ENCODE measurements at places on chromosomes 7 and 10.

- no peak for DNase-seq
Measured at GRCh38 chr10:61284222-61284890, 168.8 kb downstream of the TMEM26 start.

GRCh38 chr7:143367972-143368371, 5.5 kb upstream of the FAM131B start:
- DNase-seq, result no peak

GRCh38 chr7:30330134-30331111, 46.0 kb downstream of the ZNRF2 start:
- DNase-seq, result no peak

DNA sequence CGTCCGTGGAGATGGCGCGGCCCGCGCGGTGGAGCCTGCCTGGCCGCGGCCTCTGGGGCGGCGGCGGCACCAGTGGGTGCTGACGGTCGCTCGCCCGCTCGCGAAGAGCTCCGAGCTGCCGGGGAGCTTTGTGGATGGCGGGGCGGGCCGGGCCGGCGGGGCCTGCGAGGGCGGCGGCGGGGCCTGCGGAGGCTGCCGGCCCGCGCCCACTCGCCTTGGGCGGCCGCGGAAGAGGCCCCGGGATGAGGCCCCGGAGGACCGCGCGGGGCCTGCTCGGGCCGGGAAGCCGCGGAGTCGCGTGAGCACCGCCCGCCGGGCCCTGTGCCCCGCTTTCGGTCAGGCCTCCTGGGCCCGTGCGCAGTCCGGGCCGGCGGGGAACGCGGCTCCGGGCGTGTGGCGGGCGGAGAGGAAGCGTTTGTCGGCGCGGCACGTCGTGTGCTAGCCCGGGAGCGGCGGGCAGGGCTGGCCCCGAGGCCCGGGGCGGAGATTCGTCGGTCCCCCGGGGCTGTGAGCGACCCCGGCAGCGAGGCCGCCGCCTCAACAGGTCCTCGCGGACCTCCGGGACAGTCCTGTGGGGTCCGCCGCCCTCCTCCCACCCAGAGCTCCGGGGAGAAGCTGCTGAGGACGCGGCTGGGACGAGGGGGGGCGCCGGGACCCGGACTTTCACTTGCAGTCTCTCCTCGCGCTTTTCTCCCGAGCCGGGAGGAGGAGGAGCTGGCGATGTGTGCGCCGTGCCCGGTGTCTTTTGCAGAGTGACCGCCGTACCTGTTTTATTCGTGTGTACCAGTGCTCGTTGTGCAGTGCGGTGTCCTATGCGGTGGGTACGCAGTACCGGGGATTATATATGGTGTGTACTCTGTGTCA, 578 bp downstream of the ZMYND11 start:
- peak; percentile 42 for DNase-seq

DNA sequence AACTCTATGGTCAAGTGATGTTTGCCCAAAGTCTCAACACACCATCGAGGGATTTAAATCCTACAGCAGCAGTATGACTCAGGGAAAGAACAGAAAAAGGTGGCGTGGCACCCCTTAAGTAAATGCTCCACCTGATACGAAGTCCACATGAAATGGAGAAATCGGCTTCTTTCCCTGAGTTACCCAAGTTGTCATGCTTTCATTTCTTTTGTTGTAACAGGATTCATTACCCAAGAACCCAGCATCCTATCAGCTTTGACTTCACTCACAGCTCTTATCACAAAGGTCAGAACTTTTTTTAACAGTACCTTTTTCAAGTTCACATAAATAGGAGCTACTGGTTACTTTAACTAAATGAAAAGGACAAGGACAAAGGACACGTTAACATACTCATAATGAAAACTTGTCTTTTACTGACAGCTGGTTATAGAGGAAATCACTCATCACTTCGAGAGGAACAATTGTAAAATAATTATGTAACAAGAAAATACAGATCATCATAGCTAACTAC, 219.8 kb upstream of the FRMD4A start:
- DNase-seq, result no peak

GRCh38 chr10:13924040-13924725, 337.4 kb downstream of the PRPF18 start:
- no peak for DNase-seq

- DNase-seq, result no peak
Measured at GRCh38 chr10:15871823-15872222, 11.5 kb upstream of the MINDY3 start.

- DNase-seq, result peak; percentile 51
Measured at GRCh38 chr10:110783509-110784107, 88.1 kb upstream of the PDCD4 start.

GRCh38 chr10:50397312-50398140, 146.2 kb upstream of the ASAH2 start:
- no peak for DNase-seq

- no peak for DNase-seq
Measured at GRCh38 chr10:42618424-42618823, 19.9 kb downstream of the ZNF33B start.

- no peak for DNase-seq
Measured at GRCh38 chr10:88336334-88336733, 246.8 kb downstream of the RNLS start.

DNA sequence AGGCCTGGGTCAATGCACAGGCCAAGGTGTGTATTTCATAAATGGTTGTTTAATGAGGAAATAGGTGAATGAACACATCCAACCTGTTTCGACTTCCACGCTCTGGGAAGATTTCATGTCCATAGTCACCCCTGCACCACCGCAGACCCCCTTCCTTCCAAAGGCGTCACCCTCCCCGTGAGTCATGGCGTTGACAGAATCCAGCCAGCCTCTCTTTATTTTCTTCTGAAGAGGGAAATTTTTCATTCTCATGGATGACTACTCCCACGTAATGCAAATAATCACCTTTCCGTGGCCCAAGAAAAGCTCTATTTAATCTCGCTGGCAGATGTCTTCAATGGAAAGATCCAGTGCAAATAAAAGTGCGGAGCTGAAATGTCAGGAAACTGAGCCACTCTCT, 75.3 kb upstream of the FOXK1 start:
- DNase-seq, result no peak

GRCh38 chr7:159019111-159019510, 125.6 kb downstream of the VIPR2 start:
- DNase-seq, result no peak

DNA sequence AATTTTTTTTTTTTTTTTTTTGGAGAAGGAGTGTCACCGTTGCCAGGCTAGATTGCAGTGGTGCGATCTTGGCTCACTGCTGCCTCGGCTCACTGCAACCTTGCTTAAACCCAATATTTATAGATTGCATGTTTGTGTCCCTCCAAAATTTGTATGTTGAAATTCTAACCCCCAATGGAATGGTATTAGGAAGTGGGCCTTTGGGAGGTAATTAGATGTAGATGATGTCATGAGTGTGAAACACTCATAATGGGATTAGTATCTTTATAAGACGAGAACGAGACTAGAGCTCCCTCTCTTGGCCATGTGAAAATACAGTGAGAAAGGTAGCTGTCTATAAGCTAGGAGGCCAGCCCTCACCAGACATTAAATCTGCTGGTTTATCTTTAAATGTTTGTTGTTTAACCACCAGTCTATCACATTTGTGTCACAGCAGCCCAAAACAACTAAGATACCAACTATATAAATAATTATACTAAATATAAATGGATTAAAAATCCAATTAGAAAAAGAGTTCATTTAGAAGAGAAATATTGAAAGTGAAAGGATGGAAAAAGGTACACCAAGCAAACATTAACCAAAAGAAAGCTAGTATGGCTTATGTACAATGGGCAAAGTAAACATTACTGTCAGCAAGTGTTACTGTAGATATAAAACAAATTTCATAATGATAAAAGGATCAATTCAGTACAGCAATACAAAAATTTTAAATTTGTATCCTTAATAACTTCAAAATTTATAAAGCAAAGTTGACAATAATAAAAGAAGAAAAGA, 9.3 kb downstream of the TCAF1 start:
- DNase-seq, result no peak

GRCh38 chr10:80670774-80671173, 133.1 kb downstream of the SH2D4B start:
- no peak for DNase-seq

GRCh38 chr10:77027576-77027975, 610.0 kb downstream of the KCNMA1 start:
- no peak for DNase-seq

DNA sequence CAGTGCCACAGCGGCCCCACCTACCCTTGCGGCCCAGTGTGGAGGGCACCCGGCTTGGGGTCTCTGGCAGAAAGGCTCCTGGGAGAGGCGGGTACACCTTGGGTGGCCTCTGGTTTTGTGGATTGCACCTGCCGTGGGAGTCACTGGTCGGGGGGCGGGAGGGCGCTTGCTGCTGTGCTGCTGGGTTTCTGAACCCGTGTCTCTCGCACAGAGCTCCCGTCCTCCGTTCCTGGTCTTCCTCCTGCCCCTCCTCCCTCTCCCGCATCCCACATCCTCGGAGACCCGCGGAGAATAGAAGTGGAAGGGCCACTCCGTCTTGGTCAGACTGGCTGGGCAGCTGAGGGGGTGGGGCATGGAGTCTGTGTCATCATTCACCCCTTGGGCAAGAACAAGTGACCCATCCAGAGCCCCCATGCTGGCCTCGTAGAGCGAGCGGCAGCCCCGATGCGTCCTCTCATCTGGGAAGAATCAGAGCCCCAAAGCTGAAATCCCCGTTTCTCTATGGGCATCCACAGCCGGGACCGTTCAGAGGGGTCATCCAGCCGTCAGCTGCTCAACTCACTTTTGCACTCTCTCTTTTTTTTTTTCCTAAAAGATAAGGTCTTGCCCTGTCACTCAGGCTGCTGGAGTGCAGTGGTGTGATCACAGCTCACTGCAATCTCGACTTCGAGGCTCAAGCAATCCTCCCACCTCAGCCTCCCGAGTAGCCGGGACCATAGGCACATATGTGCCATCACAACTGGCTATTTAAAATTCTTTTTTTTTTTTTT, 4.0 kb downstream of the MAFK start:
- DNase-seq, result no peak

GRCh38 chr7:49023345-49024328, 99.3 kb downstream of the CDC14C start:
- DNase-seq, result no peak

GRCh38 chr10:71648254-71648932, 71.2 kb downstream of the C10orf105 start:
- DNase-seq, result no peak

GRCh38 chr7:23333671-23334246, 34.6 kb downstream of the MALSU1 start:
- no peak for DNase-seq

- DNase-seq, result no peak
Measured at GRCh38 chr10:72098301-72098835, 10.0 kb upstream of the SPOCK2 start.

GRCh38 chr10:23419655-23420329, 19.1 kb upstream of the OTUD1 start:
- DNase-seq, result no peak

- no peak for DNase-seq
Measured at GRCh38 chr7:117873310-117874190, at the start of gene CTTNBP2. Gene CTTNBP2 (minus strand): TSS chr7:117873441. CDS start chr7:117873415, 26 bp downstream.

DNA sequence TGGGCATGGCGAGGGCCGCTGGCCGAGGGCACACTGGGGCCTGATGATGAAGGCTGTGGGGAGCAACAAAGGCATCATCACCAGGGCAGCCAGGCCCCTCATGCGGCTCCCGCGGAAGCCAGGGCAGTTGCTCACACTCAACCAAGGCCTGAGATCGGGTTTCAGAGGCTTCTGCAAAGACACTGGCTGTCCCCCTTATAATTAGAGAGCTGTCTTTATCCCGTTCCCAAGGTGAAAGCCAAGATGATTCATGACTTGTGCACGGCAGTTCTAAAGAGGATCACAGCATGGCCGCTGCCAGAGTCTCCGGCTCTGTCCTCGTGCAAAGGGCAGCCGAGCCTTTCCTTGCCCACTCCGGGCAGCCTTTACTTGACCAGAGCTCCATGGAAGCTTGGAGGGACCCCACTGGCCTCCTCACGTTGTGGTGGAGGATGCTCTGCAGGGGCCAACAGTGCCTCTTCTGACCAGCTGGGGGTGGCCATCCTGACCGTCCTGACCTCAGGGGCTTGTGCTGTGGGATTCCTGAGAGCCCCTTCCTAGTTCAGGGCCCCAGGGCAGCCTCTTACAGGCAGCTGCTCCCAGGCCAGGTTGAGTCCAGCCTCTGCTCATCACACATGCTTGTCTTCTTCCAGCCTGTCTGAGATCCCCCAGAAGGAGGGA, 82.3 kb downstream of the PRKAG2 start:
- no peak for DNase-seq

GRCh38 chr7:150849204-150849775, 3.0 kb upstream of the AOC1 start:
- DNase-seq, result no peak

- DNase-seq, result no peak
Measured at GRCh38 chr7:18338910-18339523, 156.5 kb upstream of the HDAC9 start.

GRCh38 chr10:6328699-6329423, 126.1 kb downstream of the PFKFB3 start:
- DNase-seq, result no peak

DNA sequence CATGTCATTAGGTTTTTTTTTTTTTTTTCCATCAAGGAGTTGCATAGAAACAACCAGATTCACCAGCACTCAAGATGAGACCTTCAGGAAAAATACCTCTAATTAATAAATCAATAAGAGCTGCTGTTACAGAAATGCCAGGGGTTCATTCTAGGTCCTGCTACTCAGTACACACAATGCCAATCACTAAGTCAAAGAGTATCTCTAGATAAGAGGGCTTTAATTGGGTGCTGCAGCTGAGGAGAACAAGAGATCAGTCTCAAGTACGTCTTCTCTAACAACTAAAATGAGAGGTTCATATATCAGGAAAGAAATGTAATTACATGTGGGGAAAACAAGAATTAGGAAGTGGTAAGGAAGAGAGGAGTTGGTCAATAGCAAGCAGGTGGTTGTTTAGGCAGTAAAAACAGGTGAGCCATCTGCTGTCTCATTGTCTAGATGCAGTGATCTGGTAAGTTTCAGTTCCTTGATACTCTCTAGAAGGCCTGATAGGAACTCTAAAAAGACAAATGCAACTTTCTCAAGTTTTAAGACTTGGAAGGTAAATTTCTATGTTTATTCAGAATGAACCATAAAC, 272.9 kb upstream of the ZWINT start:
- no peak for DNase-seq

- no peak for DNase-seq
Measured at GRCh38 chr7:11434366-11434765, 397.6 kb downstream of the THSD7A start.

- no peak for DNase-seq
Measured at GRCh38 chr10:598415-599170, 90.9 kb downstream of the DIP2C start.

GRCh38 chr10:11234857-11235531, 217.3 kb downstream of the CELF2 start:
- no peak for DNase-seq

GRCh38 chr7:55288070-55288824, 76.9 kb upstream of the LANCL2 start:
- DNase-seq, result no peak

GRCh38 chr10:103622935-103623574, 129.6 kb downstream of the NEURL1 start:
- DNase-seq, result no peak

DNA sequence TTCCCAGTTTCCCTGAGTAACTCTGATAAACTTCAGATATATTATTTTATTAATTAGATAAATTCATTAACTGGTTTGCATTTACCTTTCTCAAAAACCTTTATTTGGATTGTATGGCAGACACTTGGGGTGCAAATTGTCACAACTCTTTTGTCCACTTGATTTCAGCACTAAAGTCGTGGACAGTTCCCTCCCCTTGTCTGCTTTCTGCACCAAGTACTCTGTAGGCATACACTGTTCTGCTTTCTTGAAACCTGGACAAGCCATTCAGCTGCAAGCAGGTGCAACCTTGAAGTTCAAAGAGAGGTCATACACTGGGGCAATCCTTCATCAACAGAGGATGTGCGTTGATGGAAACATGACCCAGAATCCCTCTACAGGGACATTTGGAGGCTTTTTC, 162.9 kb downstream of the ARL5B start:
- DNase-seq, result no peak

- no peak for DNase-seq
Measured at GRCh38 chr10:62813981-62814380, 2.2 kb downstream of the EGR2 start.
